ENCODE measurements at places on chromosomes 12 and 14. TPM values are rescaled to one million over a fixed set of nuclear protein-coding genes. Genes with fewer than 3 reads are reported as not detected.

DNA sequence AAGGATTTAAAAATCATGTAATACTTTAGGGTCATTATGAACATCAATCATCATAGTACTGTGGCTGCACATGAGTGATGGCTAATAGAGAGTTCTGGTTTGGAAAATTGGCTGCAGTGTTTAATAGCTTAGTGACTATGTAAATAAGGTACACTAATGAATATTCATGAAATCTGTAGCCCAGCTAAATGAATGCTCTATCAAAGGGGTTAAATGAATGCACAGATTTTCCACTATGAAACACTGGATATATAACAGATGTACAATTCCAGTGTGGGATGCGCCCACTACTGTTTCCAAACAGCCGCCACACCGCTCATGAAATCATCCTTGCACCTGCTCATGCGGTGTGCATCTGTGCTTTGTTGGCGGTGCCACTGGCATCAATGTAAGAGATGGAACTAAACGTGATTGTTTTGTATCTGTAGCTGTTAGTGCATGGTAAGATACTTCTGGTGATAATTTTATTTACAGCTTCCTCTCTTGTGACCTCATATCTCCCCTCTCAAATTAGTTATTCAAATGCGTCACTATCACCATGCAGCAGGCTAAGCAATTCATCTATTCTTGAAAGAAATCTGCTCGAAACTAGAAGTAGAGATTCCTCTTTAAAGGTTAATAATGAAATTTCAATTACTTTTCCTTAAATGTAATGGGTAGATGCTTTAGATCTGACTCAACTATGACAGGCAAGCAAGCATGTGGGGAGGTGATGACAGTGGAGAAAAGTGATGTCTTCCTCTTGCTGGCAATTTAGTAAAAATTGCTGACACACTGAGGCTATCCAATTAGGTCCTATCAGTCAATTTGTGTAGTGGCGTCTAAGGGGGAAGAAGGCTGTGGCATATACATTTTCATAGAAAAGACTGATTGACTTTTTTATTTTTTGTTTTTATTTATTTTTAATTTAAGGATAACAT, 433.6 kb downstream of the AEBP2 start:
- no peak for ATAC-seq

Gene KRT81
- total RNA-seq: not detected

DNA sequence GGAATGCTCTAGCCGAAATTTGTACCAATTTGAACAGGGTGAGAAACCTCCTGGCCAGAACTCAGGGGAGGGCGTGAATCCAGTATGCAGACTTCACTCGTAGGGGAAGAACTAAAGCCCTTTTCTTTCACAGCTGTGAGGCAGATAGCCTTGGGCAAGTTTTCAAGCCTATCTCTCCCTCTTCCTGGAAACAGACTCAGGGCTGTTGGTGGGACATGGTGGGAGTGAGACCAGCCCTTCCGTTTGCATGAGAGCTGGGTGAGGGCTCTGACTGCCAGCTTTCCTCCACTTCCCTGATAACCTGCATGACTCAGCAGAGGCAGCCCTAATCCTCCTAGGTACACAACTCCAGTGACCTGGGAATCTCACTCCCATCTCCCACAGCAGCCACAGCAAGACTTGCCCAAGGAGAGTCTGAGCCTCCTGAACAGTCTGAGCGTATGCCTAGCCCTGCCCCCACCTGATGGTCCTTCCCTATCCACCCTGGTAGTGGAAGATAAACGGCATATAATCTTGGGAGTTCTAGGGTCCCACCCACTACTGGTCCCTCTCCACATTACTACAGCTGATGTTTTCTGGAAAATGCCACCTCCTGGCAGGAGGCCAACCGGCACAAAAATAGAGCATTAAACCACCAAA, 170.1 kb upstream of the AMIGO2 start:
- no peak for ATAC-seq

DNA sequence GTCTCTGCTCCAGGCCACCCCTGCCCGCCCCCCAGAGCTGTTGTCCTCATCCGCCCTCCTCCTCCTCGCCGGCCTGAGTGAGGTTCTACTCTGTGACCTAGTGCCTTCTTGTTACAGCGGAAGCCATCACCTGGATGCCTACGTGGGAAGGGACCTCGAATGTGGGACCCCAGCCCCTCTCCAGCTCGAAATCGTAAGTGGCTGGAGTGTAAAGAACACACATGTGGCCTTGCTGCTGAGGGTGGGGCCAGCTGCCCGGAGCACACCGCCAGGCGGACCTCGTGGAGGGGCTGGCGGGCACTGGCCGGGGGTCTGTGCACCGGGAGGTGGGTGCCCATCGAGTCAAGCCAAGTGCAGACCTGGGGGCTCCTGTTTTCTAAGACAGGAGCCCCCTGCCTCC, 19.4 kb downstream of the MEG3 start:
- no peak for ATAC-seq

GRCh38 chr12:128513331-128513730, 246.4 kb downstream of the TMEM132C start:
- no peak for ATAC-seq

DNA sequence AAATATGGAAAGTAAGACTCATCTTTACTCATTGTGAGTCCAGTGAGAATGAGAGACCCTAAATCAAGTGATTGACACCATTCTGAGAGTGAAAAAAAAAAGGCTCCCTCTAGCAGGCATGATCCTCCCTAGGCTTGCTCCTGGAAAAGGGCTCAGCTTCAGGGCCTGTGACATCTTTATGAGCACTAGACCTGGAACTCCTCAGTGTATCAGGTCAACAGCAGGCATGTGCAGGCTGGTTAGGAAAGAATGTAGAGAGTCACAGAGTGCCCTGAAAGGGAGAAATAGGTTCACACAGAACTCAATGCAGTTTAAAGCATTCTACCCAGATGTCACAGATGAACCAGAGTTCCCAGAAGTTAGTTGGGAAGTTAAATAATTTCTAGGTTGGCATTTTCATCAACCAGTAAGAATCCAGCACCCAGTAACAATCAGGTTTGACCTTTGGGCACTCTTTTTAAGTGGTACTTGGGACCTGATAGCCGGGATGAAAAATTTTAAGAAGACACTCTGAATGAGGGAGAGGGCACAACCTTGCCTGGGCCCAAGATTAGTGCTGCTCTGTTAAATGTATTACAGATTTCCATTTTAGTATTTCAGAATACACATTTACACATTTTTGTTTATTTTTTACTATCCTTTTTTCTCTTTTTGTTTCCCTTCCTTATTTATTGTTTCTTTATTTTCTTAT, 828.8 kb downstream of the C12orf50 start:
- ATAC-seq: no peak

Gene FITM1
- not detected for total RNA-seq

DNA sequence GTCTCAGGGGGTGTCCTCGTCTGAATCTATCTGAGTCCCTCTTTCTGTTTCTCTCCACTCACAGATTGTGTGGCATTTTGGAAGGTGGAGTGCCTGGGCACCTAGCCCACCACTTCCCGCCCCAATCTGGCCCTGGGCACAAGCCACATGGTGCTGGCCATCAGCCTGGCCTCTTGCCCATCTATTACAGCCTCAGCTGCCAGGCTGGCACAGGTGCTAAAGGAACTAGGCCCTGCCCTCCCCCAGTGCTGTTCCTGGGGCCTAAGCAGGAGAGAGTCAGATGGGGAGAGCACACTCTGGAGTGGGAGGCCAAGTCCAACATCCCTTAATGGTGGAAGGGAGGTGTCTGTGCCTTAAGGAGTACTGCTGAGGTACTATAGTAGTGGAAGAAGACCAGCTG, 8.3 kb upstream of the CALCOCO1 start:
- no peak for ATAC-seq

Gene RIPK3
- 4.0 TPM for total RNA-seq

- ATAC-seq: no peak
These were observed 118.0 kb downstream of the TRHDE start for GRCh38 chr12:72390146-72390545.

- ATAC-seq: no peak
These were observed 7.6 kb downstream of the ADCY4 start for GRCh38 chr14:24327303-24327702.

GRCh38 chr12:107277855-107278254, 184.5 kb upstream of the CRY1 start:
- ATAC-seq: no peak

Gene ACVRL1
- 110 TPM for total RNA-seq

Gene TMTC1
- total RNA-seq: 129 TPM

Gene GPR68
- total RNA-seq: 1.8 TPM

DNA sequence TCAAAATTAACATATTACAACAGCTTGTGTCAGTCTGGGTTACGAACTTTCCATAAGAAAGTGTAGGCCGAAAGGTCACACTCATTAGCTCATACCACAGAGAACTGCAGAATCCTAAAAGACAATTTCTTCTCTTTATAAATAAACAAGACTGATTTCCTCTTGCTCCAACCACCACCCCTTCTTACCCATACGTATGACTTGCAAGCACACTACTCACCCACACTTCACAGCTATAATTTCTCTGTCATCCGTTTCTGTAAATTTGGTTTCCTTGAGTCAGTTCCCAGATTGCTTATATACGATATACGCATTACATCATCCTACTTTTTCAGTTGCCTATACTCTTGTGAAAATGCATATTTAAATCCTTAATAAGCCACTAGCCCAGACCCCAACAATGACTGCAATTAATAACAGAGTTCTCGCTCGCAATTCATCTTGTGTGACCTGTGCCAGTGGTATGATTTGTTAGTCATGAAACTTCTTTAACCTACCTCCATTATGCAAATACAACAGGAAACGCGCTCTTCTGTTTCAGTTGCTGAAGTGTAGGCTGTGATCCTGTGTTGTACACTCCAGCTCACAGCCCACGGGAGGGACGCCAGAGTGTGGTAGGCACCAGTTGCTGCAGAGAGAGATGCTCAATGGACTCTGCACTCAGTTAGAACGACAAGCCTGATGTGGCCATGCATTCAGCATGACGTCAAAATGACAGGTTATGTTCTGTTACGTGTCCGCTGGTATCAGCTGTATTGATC, 417.6 kb downstream of the PDZRN4 start:
- ATAC-seq: no peak

DNA sequence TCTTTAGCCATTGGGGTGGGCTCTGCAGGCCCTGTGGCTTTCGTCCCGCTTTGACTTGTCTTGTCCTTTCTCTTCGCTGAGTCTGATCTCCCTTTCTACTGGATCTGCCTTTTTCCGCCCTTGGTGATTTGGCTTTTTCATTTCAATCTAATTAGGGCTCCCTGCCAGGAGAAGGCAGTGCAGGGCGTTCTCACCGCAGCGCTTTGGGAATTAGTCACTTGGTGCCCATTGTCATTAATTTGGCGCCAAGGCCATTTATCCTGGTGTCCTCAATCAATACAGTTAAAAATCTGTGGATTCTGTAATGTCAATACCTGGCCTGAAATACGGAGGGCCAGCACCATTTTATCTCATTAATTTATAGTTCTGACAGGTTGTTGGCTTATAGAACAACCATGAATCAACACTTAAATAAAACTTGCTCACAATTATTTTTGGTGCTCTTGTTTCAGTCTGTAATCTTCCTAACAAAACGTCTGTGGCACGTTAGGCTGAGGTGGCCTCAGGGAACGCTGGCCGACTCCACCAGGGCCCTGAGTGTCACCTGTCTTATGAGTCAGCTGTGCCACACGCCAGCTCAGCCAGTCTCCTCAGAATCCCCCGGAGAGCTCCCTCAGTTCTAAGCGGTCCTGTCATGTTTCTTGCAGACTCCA, 115.7 kb downstream of the BEGAIN start:
- no peak for ATAC-seq

- no peak for ATAC-seq
These were observed 165.6 kb downstream of the PRKCH start for GRCh38 chr14:61486930-61487495.

GRCh38 chr12:112515868-112516267, 97.1 kb downstream of the PTPN11 start:
- ATAC-seq: no peak

Gene IL26
- not detected for total RNA-seq

- peak; percentile 63 for ATAC-seq
These were observed 148.3 kb downstream of the CRADD start for GRCh38 chr12:93825501-93825888.

DNA sequence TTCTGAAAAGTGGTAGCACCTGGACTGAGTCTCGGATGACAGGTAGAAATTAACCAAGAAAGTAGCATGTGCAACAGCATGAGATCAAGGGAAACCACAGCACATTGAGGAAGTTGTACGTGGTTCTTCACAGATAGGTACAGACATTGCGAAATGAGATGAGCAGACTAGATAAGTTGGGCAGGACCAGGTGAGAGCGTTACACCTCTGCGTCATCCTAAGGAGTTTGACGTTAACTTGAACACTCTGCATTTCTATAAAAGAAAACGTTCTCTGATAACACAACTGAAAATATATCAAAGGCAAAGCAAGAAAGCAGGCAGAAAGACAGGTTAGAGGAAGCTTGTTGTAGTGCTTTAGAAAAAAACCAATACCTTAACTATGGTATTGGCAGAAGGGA, 98.5 kb upstream of the RASSF8 start:
- ATAC-seq: no peak

- peak; percentile 89 for ATAC-seq
These were observed 56.7 kb downstream of the MSRB3 start for GRCh38 chr12:65335021-65335714.

Gene PTGES3
- total RNA-seq: 73.5 TPM

Measured in gastroesophageal sphincter (tissue), 4 donors.